ENCODE measurements at places on chromosomes 7 and 10.

GRCh38 chr10:48523820-48524758 is 80.8 kb downstream of the ARHGAP22 start:
- no peak for DNase-seq

DNA sequence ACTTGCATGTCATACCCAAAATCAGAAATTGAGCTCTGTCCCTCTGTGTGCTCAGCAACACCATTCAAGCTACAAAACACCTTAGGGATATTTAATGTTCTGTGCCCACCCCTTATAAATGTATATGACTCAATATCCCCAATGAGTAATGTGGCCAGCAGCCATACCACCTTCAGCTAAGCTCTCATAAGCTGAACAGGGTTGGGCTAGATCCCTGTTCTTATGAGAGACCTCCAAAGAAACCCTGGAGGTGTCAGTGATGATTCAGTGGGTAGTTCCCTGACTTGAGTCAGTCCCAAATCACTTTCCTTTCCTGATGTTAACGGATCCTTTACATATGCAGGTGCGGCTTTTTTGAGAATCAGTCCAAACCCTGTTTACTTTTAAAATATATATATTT is 253.8 kb downstream of the CREB5 start:
- DNase-seq: no peak

DNA sequence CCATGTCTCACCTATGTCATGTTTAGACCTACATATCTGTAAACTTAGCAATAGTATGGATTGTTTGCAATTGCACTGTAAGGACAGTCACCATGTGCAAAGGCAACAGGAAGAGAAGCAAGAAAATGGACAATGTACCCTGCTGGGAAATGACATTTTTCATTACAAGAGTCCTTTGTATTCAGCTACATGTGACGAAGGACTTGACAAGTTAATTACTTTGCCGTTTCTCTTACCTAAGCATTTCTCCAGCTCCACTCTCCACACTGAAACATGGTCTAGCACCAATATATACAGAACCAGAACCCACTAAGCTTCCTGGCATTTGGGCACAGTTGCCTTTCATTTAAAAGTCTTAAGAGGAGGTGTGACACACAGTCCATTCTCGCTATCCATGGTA is 76.6 kb upstream of the PFKP start:
- DNase-seq: no peak

- DNase-seq: no peak
These were observed 54.1 kb upstream of the PDCD4 start for GRCh38 chr10:110817614-110818013.

DNA sequence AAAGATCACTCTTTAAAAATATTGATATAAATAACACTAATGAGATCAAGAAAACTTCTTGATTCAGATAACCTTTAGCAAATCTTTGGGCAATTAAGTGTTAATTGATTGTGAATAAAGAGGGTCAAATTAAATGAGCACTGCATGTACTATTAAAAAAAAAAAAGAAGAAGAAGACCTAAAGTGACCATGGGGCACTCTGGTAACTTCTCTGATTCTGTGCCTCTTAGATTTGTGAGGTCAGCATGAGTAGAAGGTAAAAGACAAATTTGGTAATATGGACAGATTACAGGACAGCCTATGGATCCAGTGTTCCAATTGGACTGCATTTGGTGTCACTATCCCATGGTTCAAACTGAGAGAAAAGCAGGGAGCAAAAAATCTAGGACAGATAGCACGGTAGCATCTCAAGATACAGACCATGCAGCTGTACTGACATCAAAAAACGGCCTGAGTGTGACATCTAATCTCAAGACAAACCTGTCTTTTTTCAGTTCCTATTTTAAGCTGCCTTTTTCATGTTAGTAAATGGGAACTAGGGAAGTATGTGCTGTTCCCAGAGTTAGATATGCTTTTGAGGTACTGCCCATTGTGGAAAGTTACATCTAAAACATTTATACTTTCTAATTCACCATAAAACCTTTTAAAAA is 128.0 kb downstream of the KCND2 start:
- no peak for DNase-seq

DNA sequence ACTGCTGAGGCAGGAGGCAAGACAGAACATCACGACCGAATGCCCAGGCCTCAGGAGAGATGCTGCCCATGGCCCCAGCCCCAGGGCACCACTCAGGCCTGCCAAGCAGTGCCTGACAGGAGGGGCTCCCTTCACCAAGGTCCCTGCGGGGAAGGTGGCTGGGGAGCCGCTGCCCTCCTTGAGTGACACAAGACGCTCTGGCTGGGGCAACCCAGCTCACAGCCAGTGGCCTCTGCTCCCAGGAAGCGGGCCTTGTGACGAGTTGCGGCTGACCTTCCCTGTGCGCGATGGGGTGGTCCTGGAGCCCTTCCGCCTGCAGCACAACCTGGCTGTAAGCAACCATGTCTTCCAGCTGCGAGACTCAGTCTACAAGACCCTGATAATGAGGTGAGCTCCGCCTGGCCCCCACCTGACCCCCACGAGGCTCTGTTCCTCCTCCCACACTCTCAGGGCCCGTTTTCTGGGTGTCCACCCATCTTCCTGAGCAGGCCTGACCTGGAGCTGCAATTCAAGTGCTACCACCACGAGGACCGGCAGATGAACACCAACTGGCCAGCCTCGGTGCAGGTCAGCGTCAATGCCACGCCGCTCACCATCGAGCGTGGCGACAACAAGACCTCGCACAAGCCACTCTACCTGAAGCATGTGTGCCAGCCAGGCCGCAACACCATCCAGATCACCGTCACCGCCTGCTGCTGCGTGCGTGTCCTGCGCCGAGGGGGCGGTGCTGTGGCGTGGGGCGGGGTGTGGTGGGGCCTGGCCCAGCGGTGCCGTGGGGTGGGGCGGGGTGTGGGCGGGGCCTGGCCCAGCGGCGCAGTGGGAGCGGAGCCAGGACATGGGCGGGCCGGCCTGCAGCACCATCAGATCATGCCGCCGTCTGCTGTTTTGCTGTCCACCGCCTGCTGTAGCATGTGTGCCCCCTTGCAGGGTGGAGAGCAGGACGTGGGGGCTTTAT is 12.8 kb downstream of the ZMIZ2 start:
- no peak for DNase-seq

DNA sequence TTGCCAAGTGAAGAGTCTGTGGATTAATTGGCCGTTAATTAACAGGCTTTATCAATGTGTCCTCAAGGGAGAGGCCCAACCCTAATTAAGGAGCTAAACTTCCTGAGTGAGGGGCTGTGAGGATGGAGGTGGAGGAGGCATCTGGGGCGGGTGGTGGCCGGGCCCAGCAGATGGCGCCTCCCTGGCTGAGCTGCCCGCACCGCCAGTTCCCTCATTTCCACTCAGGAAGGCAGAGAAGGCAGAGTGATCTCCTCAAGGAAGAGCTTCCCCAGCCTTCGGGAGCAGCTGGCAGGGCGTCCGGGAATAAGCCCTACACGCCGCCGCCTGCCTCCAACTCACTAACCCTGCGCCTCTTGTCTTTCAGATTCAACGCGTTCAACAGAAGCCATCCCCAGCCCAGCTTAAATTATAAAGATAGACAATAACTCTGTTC is 112.2 kb downstream of the CYTH3 start:
- no peak for DNase-seq

DNA sequence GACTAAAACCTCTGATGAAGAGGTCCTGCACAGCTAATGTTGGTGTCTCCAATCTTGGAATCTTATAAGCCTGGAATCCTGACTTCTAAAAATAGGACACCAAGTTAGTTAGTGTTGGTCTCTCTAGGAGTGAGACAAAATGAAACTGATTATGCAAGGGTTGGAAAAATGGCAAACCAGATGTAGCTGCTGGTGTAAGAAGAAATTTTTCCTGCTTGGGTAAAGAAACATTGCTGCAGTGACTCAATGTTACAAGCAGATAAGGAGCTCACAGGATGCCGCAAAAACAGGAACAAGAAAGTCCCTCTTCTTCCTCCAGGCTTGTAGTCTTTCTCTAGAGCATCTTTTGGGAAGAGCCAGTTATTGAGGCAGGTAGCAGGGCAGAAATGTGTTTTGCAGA is 449.0 kb downstream of the ETV1 start:
- no peak for DNase-seq

DNA sequence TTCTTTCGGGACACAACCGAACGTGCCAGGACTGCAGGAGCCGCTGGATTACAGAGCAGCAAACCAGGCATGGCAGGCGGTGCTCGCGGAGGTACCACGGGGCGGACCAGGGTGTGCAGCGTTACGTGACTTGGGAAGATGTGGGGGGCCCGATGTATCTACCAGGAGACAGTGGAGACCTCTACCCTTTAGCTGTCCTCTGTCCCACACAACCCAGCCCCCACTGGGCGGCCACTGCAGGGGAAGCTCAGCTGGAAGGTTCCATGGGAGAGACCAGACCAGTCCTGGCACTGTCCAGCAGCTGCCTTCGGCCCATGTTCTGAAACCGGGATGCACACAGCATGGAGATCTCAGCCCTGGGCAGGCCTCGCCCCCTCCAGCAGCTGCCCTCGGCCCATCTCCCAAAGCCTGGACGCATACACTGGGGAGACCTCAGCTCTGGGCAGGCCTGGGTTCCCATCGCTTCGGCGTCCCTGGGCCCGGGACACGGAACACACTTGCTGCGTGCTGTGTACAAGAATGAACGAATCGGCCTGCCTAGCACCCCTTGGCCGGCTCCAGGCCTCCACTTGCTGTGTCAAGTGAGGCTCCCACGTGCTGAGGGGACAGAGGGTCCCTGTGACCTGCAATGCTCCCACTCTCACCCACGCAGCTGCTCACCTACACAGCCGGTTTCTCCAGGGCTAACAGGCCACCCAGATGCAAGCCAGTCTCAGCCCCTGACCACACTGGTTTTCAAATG is 177.4 kb downstream of the ELFN1 start:
- no peak for DNase-seq

GRCh38 chr7:6430271-6430940 is 17.3 kb downstream of the DAGLB start:
- no peak for DNase-seq

- DNase-seq: no peak
These were observed 39.5 kb downstream of the CNNM1 start for GRCh38 chr10:99368646-99369045.

- DNase-seq: no peak
These were observed 22.4 kb downstream of the GBF1 start for GRCh38 chr10:102267748-102268147.

- no peak for DNase-seq
These were observed 178.7 kb downstream of the DNAJB6 start for GRCh38 chr7:157515342-157516041.

GRCh38 chr10:110694820-110695538 is 50.8 kb downstream of the RBM20 start:
- DNase-seq: no peak

GRCh38 chr7:47466832-47467231 is 115.1 kb downstream of the TNS3 start:
- DNase-seq: no peak

DNA sequence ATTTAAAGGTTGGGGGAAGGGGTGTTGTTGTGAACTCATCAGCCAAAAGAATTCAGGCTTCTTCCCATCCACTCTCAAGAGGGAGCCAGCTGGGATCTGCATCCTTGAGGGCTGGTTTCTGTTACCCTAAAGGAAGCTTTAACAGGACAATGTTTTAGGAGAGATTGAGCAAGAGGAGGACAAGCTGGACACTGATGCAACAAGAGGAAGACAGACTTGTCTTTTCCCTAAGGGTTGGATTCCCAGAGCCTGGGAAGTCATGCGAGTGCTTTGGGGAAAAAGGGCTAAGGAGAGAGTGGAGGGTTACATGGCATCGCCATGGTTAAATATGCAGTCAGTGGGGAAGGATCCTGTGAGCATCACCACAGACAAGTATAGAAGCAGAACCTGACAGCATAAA is 47.6 kb upstream of the PDE1C start:
- DNase-seq: no peak

DNA sequence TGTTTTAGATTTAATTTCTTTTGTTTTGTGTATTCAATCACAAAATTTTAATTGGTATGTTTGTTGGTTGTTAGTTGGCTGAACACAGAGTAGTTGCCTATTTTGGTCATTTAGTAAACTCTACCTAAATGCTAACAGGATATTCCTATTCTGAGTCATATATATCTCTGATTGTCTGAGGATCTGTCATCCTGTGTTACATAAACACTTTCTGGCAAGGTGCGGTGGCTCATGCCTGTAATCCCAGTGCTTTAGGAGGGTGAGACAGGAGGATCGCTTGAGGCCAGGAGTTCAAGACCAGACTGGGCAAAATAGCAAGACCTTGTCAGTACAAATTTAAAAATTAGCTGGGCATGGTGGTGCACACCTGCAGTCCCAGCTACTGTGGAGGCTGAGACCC is 178.6 kb downstream of the PLCE1 start:
- no peak for DNase-seq

- no peak for DNase-seq
These were observed 29.1 kb downstream of the STRA8 start for GRCh38 chr7:135262623-135263320.

- no peak for DNase-seq
These were observed 283.0 kb downstream of the TCF7L2 start for GRCh38 chr10:113232928-113233511.

GRCh38 chr7:20030915-20031362 is 186.2 kb downstream of the MACC1 start:
- no peak for DNase-seq

GRCh38 chr10:132492323-132493025 is 45.1 kb upstream of the INPP5A start:
- no peak for DNase-seq

DNA sequence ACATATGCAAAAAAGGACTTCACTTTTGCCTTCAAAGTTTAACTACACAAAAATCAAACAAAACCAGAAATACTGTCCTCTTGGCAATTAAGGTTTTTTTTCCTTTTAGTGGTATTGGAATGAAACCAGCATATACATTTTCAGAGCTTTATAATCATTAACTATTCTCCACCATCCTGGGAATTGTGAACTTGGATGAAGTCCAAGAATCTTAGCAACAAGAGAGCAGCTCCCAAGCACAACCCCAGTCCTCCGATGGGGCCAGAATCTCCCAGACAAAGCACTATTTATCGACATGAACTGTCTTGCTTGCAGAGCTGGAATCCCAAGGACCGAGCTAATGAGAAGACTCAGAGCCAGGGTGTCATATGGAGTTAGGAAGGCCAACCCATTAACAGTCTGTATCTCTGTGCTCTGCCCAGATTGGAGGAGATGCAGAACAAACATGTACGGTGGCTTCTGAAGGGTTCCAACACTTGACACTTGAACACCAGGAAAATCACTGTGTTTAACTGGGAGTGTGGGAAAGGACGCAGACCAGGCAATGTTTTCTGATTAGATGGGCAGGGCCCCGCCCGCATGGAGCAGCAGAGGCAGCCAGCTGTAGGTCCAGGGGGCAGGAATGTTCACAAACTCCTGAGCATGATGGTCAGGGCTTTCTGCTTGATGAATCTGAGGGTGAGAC is 35.5 kb downstream of the PPP1R3C start:
- DNase-seq: peak; percentile 88

DNA sequence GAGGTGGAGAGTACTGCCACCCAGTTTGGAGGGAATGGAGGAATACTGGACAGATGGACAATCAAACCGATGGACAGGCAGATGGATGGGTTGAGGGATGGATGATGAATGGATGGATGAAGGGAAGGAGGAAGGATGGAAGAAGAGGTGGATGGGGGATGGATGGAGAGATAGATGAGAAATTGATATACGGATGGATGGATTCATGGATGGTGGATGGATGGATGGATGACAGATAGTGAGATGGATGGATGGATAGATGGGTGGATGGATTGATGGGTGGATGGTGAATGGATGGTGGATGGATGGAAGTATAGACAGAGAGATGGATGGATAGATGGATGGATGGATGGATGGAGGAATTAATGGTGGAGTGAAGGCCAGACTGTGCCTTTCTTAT is 42.6 kb downstream of the ALOX5 start:
- DNase-seq: no peak
